ENCODE measurements at places on chromosomes 3 and 15.

DNA sequence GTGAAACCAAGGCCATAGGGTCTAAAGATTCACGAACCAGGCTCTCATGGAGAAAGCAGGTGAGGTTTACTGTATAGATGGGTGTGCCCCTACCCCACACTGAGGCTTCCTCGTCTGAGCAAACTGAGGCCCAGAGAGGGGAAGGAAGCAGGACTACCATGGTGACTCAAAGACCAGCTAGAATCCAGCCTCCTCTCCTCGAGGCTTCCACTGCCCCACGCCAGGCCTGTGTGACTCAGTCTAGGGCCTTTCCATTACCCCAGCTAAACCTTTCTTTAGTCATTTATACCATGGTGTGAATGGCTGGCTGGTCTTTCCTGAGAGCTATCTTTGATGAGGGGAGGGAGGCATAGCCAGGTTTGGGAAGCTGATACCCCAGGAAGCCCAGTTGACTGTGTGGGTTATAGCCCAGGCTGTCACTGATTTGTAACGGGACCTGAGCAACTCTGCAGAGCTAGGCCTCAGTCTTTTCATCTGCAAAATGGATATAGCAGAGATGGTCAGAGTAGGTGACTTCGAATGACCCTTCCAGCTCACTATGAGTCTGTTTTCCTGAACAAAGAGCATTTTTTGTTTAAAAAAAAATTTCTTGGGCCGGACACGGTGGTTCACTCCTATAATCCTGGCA is 3.0 kb upstream of the RHO start:
- no peak for DNase-seq

DNA sequence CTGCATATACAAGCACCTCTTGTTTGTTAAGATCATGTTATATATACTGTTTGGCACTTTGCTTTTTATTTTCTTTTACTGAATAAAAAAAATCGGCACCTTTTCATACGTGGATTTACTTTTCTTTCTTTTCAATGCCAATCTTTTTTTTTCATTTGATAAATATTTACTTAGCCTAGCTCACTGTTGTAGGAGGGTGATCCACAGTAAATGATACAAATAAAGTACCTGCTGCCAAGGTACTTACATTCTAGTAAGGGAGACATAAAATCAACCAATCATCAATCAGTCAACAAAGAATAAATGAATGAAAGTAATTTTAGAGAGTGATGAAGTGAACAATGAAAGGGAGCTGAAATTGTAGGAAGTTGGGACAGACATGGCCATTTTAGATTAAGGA is 18.3 kb downstream of the GNB5 start:
- DNase-seq, result no peak

- DNase-seq, result no peak
Observed at GRCh38 chr15:88844749-88845386, 41.6 kb downstream of the ACAN start.

DNA sequence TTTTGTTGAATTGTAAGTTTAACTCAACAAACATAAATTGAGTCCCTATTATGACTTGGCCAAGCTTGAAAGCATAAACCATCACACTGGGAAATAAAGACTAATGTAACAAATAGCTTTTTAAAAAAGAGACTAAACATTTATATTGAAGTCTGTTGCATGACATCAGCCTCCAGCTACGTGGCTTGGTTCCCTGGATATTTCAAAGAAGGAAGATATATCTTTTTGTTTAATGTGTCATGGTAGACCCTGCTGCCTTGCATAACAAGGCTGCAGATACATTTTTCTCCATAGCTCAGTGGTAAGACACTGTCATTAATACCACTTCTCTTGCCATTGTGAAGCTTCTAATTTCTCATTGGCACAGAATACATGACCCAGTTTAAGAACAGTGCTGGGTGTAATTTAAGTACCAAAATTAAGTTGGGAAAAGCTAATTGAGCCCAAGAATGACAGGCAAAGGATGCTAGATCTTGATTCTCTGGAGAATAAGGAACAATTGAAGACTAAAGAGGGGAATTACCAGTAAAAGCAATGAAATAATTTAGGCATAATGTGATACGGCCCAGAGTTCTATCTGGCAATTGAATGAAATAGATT is 14.0 kb downstream of the RCN2 start:
- no peak for DNase-seq

GRCh38 chr3:108006881-108007331 is 83.9 kb downstream of the CD47 start:
- no peak for DNase-seq

DNA sequence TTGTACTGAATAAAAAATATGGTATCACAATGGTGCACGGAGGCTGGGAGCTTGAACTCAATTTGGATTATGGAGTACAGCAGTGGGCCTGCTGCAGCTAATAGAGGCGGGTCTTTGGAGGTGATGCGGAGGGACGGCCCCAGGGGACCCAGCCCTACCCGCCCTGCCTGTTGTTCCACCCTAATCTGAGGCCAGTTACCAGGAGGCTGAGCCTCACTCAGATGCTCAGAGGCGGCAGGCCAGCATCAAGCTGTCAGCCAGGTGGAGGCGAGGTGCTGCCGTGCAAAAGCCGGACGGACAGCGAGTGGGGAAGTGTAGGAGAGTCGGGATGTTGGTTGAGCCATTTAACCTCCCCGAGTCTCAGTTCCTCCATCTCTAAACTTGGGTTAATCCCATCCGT is 218.5 kb upstream of the RGMA start:
- DNase-seq, result no peak

GRCh38 chr3:184395320-184395660 is 15.4 kb downstream of the CHRD start:
- no peak for DNase-seq

DNA sequence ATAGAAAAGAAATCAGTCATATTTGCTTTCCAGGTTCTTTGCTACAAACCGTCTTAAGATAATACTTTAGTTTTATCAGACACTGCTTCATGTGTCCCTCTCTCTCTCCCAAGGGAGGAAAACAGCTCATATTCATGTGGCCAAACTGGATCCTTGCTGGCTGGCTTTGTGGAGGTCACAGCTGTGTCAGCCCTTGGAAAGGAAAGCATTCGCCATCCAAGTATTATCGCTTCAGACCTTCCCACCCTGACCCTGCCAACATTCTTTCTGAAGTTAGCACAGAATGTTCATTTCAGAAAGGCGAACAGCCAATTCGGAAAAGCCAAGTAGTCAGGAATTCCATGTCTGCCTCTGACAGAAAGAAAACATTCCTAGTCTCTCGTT is 213.6 kb downstream of the FEZF2 start:
- DNase-seq, result no peak

DNA sequence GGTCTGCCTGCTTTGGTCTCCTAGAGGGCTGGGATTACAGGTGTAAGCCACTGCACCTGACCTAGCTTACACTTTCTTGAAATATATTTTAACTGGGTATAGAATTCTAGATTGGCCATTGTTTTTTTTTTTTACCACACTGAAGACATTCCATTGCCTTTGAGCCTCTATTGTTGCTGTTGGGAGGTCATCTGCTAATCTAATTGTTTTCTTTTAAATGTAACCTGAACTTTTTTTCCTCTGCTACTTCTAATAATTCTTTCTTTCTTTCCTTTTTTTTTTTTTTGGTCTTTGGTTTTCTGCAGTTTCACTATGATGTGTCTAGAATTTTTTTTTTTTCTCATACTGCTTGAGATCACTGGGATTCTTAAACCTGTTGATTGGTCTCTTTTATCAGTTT is 28.1 kb downstream of the ERICH6 start:
- DNase-seq, result no peak

DNA sequence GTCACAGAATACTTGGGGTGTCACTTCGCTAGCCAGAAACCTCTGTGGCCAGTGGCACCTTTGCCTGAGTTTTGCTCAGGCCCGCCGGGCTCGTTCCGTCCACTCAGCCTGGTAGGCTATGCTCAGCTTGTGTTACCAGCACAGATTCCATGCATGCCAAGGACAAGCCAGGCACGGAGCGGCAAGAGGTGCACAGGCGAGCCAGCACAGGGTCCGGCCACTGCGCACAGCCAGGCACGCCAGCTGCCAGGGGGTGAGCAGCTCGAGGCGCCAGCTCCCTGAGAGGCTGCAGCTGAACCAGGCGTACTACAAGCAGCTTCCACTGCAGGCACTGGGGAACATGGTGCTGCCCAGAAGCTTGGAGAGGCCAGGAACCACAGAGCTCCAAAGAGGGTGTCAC is 14.7 kb downstream of the PCYT1A start:
- no peak for DNase-seq

- no peak for DNase-seq
Observed at GRCh38 chr3:58497097-58497496, 5.2 kb downstream of the KCTD6 start.

DNA sequence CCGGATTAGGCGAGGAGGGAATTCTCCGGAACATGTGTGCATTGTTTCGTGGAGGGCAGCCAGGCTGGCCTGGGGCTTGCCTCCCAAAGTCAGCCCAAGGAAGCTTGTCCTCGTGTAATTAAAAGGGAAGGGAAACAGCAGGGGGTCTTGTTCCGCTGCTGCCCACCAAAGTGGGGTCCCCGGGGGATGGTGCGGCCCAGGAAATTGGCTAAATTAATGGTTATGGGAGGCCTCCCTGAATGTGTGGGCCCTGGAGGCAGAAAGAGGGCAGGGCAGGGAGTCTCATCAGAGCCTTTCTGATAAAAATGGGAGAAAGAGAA is 118.1 kb downstream of the OPA1 start:
- DNase-seq, result no peak

DNA sequence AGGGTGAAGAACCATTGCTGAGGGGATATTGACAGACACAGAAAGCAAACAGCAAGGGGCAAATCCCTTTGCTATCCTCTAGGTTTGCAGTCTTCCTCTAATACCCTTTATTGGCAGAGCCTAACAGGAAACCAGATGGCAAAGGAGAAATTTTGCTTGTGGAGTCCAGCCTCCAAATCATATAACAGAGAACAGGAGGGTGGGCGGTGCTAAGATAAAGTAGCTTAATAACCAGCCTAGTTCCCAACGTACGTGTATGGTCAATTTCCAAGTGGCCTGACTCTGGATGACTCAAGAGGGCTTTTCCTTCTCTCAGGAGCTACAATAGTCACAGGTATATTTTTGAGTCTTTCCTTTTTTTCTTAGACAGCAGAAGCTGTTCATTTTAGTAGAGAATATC is 404.5 kb downstream of the PDCD6IP start:
- no peak for DNase-seq

- no peak for DNase-seq
Observed at GRCh38 chr3:154517404-154517803, 87.4 kb upstream of the GPR149 start.

Measured in NAMALWA (cell line).